ENCODE measurements at places on chromosomes 2 and 18. TPM values are rescaled to one million over a fixed set of nuclear protein-coding genes. Genes with fewer than 3 reads are reported as not detected.

The SFT2D3 gene
- total RNA-seq, result 4.2 TPM

The STPG4 gene
- not detected for total RNA-seq

The SCG2 gene
- total RNA-seq, result 0.98 TPM

The GALR1 gene
- total RNA-seq, result not detected

The CHRND gene
- not detected for total RNA-seq

The KIF5C gene
- 7.3 TPM for total RNA-seq

The IL36B gene
- total RNA-seq, result not detected

The SAG gene
- not detected for total RNA-seq

The IL36G gene
- 0.62 TPM for total RNA-seq

The SERPINE2 gene
- 18.8 TPM for total RNA-seq

The SULT1C4 gene
- total RNA-seq, result not detected

GRCh38 chr18:43627848-43628530, 350.7 kb upstream of the SYT4 start:
- no peak overlapping the region for H3K27ac ChIP-seq
- no peak for DNase-seq
- H3K4me3 ChIP-seq, result no peak overlapping the region
- no peaks in the 10 kb centered on the region for H3K4me1 ChIP-seq
- H3K36me3 ChIP-seq, result no peaks in the 10 kb centered on the region

- no peaks in the 10 kb centered on the region for H3K36me3 ChIP-seq
- H3K27ac ChIP-seq, result peak overlapping the region; percentile 87
- peak overlapping the region; percentile 71 for H3K4me3 ChIP-seq
- H3K4me1 ChIP-seq, result peaks cover 14% of the 10 kb centered on the region
- no peaks in the 10 kb centered on the region for H3K27me3 ChIP-seq
Measured at GRCh38 chr2:237591141-237591881, 777 bp upstream of the RAB17 start.

DNA sequence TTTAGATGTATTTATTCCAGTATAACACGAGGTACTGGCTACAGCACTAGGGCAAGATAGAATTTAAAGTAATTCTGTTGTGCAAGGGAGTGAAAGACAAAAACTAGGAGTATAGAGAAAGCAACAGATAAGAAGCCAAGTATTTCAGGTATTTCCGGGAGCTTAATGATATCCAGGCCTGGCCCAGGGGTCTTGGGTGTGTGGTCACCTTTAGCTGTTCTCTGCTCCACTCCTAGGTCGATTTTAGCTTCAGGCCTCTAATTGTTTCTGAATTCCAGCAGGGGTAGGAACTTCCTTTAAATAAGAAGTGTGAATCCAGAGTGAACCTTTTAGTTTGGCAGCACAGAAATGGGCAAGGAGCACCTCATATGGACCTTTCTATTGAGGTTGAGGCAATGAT, 342.3 kb upstream of the MYT1L start:
- H3K27me3 ChIP-seq, result peaks cover 38% of the 10 kb centered on the region
- no peaks in the 10 kb centered on the region for H3K4me1 ChIP-seq
- no peaks in the 10 kb centered on the region for H3K36me3 ChIP-seq
- DNase-seq, result no peak
- no peak overlapping the region for H3K4me3 ChIP-seq
- H3K27ac ChIP-seq, result no peak overlapping the region

- H3K27me3 ChIP-seq, result no peaks in the 10 kb centered on the region
- H3K4me1 ChIP-seq, result peaks cover 9% of the 10 kb centered on the region
- no peaks in the 10 kb centered on the region for H3K36me3 ChIP-seq
- 0 out of 2 replicates have a peak overlapping the region, but pooled peaks have one; percentile 15 for H3K27ac ChIP-seq
Measured at GRCh38 chr2:42897358-42897757, 105.0 kb upstream of the HAAO start.

DNA sequence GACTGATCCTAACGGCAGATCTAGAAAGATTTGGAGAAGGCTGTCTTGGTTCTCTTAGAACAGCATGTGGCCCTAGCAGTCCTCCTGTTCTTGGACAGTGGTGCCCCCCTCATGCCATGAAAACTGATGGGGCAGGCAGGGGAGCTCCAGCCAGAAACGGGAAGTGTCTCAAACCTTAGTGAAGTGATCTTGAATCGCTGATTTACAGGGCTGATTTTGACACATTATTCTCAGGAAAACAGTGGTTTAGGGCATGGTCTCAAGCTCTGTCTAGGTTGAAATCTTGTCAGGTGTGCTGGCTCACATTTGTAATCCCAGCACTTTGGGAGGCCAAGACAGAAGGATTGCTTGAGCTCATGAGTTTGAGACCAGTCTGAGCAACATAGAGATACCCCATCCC, 37.8 kb downstream of the SRSF7 start:
- no peak overlapping the region for H3K4me3 ChIP-seq
- DNase-seq, result no peak
- no peak overlapping the region for H3K27ac ChIP-seq
- no peaks in the 10 kb centered on the region for H3K36me3 ChIP-seq

DNA sequence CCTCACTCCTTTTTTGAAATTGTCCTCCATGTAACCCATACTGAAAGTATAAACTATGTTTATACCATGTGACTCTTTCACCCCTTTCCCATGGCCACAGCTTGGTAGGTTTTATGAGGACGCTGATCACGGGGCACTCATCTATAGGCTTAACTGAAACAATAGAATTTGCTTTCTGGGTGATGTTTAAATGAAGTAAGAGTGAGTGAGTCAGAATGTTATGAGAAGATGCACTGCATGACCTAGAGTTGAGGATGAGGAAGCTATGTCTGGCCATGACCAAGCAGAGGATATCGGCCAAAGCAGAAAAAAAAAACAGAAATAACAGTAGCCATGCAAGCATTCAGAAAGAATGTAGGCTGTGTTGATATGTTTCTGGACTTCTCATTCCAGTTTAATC, 34.9 kb downstream of the SCN1A start:
- no peaks in the 10 kb centered on the region for H3K4me1 ChIP-seq
- no peak overlapping the region for H3K4me3 ChIP-seq
- H3K27ac ChIP-seq, result no peak overlapping the region
- DNase-seq, result no peak
- no peaks in the 10 kb centered on the region for H3K36me3 ChIP-seq

GRCh38 chr2:97714950-97715652, 1.7 kb downstream of the ZAP70 start:
- no peaks in the 10 kb centered on the region for H3K27me3 ChIP-seq
- no peaks in the 10 kb centered on the region for H3K4me1 ChIP-seq
- no peak overlapping the region for H3K27ac ChIP-seq
- no peak overlapping the region for H3K4me3 ChIP-seq

DNA sequence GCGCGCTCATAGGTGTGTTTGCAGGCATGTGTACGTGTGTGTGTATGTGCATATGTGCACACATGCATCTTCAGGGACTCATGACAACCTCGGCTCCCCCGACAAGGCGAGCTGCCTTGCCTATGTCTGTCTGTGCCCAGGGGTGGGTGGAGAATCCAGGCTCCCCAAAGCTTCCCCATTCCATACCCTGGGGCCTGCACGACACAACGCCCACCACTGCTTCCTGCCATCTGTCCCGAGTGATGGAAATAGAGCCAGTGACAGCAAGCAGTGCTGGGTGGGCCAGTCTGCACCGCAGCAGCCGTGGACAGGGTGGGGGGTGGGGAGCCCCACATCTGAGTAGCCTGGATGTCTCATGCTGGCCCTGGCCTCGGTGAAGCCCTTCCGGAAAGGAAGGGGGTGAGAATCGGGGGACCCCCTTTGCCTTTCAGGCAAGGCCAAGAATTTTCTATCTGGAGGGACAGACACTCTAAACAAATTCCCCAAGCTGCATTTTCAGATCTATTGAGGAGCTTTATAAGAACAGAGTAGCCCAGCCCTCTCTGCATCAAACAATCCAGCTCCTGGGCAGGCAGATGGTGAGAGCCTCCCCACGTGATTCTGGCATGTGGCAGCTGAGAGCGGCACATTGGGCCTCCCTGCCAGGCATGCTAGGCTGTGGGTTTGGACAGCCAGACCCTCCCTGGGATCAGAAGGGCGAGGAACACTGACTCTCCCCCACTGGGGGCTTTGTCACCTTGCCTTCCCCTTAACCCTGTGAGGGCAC, 4.9 kb downstream of the KCNIP3 start:
- H3K27me3 ChIP-seq, result no peaks in the 10 kb centered on the region
- peaks cover 25% of the 10 kb centered on the region for H3K4me1 ChIP-seq
- no peak overlapping the region for H3K4me3 ChIP-seq
- no peak overlapping the region for H3K27ac ChIP-seq
- no peak for DNase-seq
- H3K36me3 ChIP-seq, result no peaks in the 10 kb centered on the region

- H3K27me3 ChIP-seq, result no peaks in the 10 kb centered on the region
- peaks cover 16% of the 10 kb centered on the region for H3K4me1 ChIP-seq
- no peaks in the 10 kb centered on the region for H3K36me3 ChIP-seq
- no peak overlapping the region for H3K27ac ChIP-seq
Measured at GRCh38 chr2:69718338-69718965, 23.5 kb upstream of the ANXA4 start.

DNA sequence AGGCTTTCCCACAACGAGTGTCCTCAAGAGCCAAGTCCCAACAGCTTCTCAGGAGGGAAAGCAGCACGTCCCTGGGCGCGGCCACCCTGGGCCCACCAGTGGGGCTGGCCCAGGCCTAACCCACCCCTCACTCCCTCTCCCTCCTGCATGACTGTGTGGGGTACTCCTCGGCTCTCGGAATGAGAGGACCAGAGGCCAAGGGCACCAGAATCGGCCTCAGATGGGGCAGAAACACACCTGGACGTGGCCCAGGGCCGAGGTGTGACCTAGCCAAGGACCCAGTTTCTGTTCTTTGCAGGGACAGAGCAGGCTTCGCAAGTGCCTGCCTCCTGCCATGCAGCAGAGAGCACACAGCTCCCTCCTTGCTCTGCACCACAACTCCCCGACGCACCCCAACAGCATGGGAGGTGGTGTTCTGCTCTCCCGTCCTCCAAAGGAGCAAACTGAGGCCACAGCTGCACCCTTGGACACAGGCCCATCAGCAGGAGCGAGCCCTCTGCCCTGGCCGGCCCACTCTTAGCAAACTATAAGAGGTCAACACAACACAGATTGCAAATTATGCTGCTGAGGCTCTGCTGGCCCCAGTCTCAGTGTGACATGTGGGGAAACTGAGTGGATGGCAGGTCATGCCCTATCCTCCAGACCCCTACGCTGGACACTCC, 19.7 kb downstream of the HS6ST1 start:
- H3K4me3 ChIP-seq, result no peak overlapping the region
- H3K36me3 ChIP-seq, result no peaks in the 10 kb centered on the region
- no peaks in the 10 kb centered on the region for H3K4me1 ChIP-seq
- no peak for DNase-seq

DNA sequence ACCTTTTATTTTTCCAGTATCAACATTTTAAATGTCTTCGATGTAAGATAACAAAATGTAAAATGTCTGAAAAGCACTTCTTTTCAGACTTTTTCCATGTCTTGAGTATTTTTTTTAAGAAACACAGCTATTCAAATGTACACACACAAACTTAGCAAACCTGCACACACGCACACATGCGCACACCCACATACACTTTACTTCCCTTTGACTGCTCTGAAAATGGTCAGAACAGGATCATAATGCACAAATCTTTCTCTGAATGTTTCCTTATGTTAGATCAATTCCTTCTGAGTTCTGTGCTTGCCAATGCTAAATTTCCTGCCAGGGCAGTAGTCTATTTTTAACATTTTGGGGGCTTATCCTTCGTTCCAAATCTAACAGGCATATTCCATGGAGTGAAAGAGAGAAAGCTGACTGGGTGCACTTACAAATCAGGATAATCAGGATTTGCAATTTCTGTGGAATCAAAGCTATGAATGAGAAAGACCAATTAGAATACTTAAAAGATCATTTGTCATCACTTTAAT, 136.3 kb downstream of the ZEB2 start:
- no peak overlapping the region for H3K27ac ChIP-seq
- peaks cover 3% of the 10 kb centered on the region for H3K4me1 ChIP-seq
- H3K4me3 ChIP-seq, result no peak overlapping the region
- no peaks in the 10 kb centered on the region for H3K27me3 ChIP-seq
- no peaks in the 10 kb centered on the region for H3K36me3 ChIP-seq

DNA sequence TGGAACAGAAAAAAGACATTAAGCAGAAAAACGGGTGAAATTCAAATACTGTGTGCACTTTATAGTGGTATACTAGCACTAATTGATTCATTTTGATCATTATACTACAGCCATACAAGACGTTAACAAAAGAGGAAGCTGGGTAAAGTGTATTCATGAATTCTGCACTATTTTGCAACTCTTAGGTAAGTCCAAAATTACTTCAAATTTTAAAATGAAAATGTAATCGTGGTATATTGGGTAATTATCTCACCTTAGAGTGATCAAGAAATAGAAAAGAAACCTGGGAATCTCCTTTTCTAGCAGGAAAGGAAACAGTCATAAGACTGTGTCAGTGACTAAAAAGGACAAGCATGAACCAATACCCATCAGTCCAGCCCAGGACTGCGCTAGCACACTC, 5.4 kb downstream of the TGFBRAP1 start:
- H3K36me3 ChIP-seq, result peaks cover 3% of the 10 kb centered on the region
- no peaks in the 10 kb centered on the region for H3K27me3 ChIP-seq
- peaks cover 55% of the 10 kb centered on the region for H3K4me1 ChIP-seq
- DNase-seq, result no peak

GRCh38 chr2:176175709-176176607, 12.5 kb upstream of the HOXD1 start:
- DNase-seq, result no peak
- no peak overlapping the region for H3K4me3 ChIP-seq
- H3K4me1 ChIP-seq, result no peaks in the 10 kb centered on the region
- no peaks in the 10 kb centered on the region for H3K36me3 ChIP-seq

DNA sequence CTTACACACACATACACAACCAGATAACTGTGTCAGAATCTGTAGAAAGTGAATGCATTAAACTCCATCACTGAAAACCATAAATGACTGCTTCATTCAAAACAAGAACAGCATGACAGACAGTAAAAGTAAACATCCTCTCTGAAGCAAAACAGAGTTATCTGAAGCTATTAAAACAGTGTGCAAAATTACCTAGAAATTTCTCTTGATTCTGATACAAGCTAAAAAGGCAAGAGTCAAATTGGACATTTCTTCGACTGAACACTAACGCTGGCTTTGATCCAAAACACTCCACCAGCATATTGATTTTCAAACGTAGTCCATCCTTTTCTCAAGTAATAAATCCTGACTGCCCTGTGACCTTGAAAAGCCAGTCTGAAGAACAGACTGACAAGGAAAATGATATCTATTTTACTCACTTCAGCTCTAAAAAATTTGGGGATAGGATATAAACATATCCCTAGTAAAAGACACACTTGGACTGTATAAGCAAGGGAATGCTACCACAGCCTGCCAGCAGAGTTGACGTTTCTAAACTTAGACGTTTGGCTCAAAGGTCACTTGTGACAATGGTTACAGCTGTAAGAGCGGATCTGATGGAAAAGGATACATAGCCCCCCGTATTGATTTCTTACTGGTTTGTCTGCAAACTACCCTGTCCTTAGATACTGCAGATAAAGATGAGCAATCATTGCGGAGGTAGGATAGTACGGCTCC, 128.9 kb upstream of the ITGB6 start:
- H3K27me3 ChIP-seq, result no peaks in the 10 kb centered on the region
- H3K4me1 ChIP-seq, result peaks cover 20% of the 10 kb centered on the region
- no peak for DNase-seq
- H3K4me3 ChIP-seq, result no peak overlapping the region
- H3K36me3 ChIP-seq, result no peaks in the 10 kb centered on the region

- H3K4me3 ChIP-seq, result no peak overlapping the region
- no peaks in the 10 kb centered on the region for H3K36me3 ChIP-seq
- H3K4me1 ChIP-seq, result peaks cover 54% of the 10 kb centered on the region
- no peaks in the 10 kb centered on the region for H3K27me3 ChIP-seq
- DNase-seq, result no peak
Measured at GRCh38 chr2:101733257-101733993, 35.9 kb downstream of the MAP4K4 start.
